ENCODE measurements at places on chromosomes 12 and 14.

GRCh38 chr12:50256761-50257160 is 26.6 kb downstream of the LIMA1 start:
- no peak for DNase-seq

DNA sequence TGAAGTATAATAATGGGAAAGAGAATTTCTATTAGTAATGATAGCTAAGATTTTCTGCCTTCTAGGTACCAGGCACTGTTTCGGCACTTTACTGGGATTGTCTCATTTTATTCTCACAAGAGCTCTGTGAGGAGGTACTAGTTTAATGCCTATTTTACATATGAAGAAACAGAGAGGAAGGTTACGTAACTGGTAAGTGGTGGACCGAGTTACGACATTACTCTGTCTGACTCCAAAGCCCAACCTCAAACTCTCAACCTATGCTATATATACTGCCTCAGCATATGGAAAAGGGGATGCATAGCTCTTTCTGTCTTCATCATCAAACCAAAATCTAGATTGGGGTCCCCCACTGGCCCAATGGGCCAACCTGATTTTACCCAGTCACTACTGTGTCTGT is 133.5 kb downstream of the KTN1 start:
- no peak for DNase-seq

- DNase-seq: no peak
Observed at GRCh38 chr14:54010981-54011380, 54.4 kb upstream of the BMP4 start.

DNA sequence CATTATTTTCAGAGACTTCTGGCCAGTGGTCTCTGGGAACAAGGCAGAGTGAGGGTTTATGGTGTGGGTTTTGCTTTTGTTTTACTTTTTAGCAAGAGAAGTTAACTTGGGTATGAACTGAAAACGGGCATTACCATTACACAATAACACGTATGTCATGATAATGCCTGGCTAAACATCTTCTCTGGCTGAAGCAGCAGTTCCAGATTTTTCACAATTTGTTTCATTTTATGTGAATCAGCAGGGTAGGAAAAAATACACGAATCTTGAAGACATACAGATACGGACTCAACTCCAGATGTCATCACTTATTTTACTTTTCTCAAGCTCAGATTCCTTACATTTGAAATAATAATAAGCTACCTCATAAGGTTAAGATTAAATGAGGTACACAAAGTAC is 2.5 kb upstream of the PCNX4 start:
- DNase-seq: no peak

DNA sequence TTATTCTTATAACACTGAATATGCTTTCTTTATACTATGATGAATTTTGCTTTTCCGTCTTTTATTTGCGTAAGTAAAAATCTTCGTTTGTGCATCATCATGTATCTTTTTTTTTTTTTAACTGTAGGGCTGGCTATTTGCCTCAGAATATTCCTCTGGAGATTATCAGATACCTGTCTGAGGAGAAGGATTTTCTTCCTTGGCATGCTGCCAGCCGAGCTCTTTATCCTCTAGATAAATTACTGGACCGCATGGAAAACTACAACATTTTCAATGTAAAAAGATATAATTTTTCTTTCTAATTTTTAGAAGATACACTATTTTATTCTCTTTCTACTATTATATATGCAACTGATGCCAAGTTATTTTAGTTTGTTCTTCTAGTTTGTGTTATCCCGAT is 346.6 kb downstream of the TRHDE start:
- no peak for DNase-seq

DNA sequence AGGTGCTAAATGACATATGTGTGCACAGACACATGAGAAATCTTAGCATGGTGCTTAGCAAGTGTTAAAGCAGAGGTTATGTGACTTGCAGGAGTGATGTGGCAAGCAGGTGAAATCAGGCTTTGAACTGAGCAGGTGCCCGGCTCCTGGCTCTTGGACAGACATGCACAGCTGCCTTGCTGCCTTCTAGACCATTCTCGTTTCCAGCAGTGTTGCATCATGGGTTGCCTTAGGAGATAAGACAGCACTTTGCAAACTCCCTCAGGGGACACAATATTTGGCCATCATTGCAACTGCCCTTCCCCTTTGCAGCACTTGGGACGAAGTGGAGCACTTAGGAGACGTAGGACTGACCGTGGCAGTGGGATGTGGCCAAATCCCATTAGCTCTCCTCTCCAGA is 17.2 kb upstream of the GSC start:
- no peak for DNase-seq

GRCh38 chr12:96578526-96579125 is 89.2 kb downstream of the CFAP54 start:
- DNase-seq: no peak
